ENCODE measurements at places on chromosomes 12 and 14.

GRCh38 chr12:9948606-9949296 lies 16.6 kb upstream of the CLEC2A start:
- peak; percentile 62 for DNase-seq

DNA sequence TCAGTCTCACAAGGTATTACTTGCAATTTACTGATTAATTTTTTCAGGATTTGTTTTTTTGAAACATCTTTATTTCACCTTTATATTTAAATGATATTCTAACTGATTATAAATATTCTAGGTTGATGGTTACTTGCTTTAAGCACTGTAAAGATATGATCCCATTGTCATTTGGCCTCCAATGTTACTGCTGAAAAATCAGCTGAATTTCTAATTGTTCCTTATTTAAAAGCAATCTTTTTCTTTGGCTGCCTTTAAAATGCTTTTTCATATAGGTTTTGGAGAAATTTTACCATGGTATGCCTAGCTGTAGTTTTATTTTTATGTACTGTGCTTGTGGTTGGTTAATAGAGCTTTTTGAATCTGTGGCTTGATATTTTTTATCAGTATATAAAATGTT lies 275.6 kb upstream of the PPFIA2 start:
- DNase-seq = no peak

DNA sequence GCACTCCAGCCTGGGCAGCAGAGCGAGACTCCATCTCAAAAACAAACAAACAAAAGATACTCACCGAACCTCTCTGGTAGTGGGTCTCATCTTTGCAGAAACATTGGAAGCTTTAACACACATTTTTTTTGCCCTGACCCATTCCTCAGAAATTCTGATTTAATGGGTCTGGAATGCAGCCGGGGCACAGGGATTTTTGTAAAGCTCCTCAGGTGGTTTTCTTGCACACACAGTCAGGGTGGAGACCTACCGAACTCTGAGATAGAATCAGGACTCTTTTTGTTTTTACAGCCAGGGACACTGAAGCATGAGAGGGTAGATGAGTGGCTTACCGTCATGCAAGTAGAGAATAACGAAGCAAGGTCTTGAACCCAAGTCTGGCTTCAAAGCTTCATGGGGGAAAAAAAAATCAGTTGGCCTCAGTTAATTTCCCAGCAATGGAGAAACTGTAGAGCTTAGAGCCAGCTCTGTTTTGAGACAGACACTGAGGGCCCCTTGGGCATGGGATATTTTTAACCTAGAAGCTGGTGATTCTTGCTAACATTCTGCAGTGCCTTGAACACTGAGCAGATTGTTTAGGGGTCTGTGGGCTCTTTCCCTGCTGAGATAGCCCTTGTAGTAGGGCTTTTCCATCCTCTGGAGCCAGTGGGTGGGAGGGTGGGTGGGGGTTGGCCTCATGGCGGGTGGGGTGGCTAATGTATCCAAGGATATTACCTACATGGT lies 4.8 kb downstream of the RNU4-2 start:
- DNase-seq = no peak

- DNase-seq = peak; percentile 31
These were observed 99.6 kb downstream of the SLC38A6 start for GRCh38 chr14:61080591-61081010.

GRCh38 chr12:19572920-19573558 lies 133.7 kb downstream of the AEBP2 start:
- DNase-seq = peak; percentile 57

DNA sequence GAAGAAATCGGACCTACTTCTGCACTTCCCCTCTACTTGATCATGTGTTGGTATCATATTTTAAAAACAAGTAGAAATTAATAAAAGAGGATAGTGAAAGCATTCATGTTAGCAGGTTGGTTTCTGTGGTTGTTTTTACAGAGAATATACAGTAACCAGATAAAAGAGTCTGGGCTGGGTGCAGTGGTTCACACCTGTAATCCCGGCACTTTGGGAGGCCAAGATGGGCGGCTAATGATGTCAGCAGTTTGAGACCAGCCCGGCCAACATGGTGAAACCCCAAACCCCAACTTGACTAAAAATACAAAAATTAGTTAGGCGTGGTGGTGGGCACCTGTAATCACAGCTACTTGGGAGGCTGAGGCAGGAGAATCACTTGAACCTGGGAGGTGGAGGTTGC lies 55.9 kb downstream of the LRP6 start:
- no peak for DNase-seq

- DNase-seq = no peak
These were observed 696.1 kb downstream of the DIO2 start for GRCh38 chr14:79515158-79515557.

DNA sequence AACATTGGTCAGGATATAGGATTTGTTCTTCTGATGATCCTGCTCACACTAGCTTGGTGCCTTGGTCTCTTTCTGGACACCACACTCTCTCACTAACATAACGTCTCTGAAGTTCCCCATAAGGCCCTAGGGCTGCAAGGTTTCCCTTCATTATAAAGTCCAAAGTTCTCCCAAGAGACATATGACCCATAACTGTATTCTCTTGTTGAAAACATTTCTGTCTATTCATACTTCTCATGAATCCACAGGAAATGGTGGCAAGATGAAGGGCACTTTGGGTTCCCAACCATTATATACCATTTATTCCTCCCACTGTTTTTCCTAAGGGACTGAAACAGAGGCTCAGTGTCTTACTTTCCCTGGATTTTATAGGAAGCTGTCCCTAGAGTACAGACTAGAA lies 37.1 kb upstream of the KITLG start:
- DNase-seq = no peak

- peak; percentile 19 for DNase-seq
These were observed 7.2 kb downstream of the NAB2 start for GRCh38 chr12:57096099-57096572.

- no peak for DNase-seq
These were observed 21.3 kb downstream of the GCH1 start for GRCh38 chr14:54881235-54881760.

- no peak for DNase-seq
These were observed 72.5 kb downstream of the NTN4 start for GRCh38 chr12:95718006-95718431.

- no peak for DNase-seq
These were observed 3.5 kb downstream of the RDH5 start for GRCh38 chr12:55723516-55724225.

DNA sequence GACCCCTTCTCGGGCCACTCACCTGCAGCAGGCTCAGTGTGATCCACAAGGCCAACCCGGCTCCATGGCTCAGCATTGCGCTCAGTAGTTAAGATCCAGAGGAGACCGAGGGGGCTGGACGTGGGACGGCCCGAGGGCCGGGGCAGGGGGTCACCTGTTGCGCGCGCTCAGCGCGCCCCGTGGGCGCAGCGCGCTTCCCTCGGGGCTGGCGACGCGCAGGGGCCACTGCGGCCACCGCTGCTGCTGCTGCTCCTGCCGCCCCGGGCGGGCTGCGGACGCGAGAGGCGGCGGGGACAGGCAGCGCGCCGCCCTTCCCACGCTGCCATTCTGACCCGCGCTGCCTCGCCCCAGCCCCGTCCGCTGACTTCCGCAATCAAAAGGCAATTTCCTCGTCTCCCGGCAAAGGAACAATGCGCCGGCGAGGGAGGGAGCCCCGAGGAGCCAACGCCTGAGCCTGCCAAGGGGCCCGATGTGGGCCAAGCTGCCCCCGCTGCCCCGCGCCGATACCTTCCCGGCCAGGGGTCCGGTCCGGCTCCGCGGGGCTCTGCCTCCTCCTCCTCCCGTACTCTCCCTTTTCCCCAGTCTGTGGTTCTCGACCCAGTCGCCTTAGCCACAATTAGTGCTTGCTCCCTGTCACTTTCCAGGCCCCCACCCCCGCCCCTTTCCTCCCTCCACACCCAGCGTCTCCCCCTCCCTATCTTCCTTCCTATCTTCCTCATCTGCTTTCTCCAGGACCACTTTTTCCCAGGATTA lies 27.3 kb downstream of the PTPRB start:
- DNase-seq = peak; percentile 29

- DNase-seq = no peak
These were observed 3.9 kb downstream of the MPHOSPH9 start for GRCh38 chr12:123229051-123229450.

DNA sequence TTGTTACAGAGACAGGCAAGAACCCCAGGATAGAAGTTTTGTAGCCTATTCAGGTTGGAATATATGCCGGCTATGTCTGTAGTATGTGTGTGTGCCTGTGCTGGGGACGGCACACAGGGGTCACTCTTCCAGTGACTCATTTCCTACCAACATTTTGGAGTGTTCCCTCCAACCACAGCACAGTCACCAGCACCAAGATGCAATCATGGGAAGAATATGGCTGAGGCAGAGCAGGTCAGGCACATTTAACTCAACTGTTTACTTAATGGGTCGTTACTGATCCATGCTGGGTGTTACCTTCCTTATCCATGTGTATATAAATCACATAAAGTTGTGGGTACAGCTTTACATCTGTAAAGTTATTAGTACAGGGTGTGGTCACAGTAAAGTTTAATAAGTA lies 178.3 kb downstream of the PRKD1 start:
- no peak for DNase-seq

Measured in GM13976 (cell line).